Lung (tissue), 17 donors: ENCODE measurements at places on chromosomes 1 and 21. TPM values are rescaled to one million over a fixed set of nuclear protein-coding genes. Genes with fewer than 3 reads are reported as not detected.
A peak's percentile ranks its signal among the peaks of the same experiment; 100 is the strongest.

DNA sequence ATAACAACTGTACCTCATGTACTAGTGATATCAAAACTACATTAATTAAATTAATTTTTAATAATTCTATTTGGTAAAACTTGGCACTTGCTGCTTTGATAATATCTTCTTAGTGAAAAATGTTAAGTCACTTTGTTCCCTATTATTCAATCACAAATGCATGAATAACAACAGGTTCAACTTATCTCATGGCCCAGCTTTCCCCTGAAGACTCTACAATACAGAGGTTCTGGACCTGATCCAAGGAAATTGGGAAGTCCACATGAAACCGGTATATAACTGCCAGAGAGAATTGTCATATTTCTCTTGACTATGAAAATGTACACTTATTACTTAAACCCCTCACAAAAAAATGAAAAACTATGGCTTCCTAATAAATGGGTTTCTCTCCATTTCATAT is 33.9 kb upstream of the PTPRC start:
- no peaks in the 10 kb centered on the region for H3K27me3 ChIP-seq
- no peaks in the 10 kb centered on the region for H3K36me3 ChIP-seq
- H3K4me1 ChIP-seq: no peaks in the 10 kb centered on the region
- no peak overlapping the region for H3K4me3 ChIP-seq

GRCh38 chr1:87052400-87052799 is 138.0 kb downstream of the HS2ST1 start:
- DNase-seq: no peak
- no peaks in the 10 kb centered on the region for H3K36me3 ChIP-seq
- H3K27me3 ChIP-seq: no peaks in the 10 kb centered on the region
- no peaks in the 10 kb centered on the region for H3K4me1 ChIP-seq

DNA sequence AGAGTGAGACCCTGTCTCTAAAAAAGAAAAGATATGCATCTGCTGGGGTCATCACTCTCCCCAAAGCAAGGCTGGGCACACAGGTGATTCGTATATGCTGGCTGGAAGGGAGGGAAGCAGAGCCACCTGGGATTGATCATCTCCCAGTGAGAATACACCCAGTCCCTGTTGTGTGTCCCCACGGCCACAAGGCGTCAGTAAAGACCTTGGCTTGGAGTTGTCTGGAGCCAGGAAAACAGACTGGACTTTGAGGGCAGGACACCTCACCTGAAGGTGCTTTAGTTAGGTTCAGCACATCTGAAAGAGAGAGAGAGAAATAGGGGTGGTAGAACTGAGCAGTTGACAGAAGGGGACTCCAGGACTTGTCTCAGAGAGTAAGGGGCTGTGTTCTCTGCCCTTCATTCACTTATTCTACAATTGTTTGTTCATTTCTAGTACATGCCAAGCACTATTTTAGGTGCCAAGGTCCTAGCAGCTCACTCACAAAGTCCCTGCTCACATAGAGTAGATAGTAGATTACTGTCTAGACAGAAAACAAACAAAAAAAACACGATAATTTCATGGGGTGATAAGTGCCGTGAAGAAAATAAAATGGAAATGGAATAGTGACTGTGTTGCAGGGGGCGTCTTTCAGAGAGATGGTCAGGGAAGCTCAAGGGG is 13.5 kb downstream of the CITED4 start:
- no peak overlapping the region for H3K27ac ChIP-seq
- peak; percentile 65 for DNase-seq
- H3K4me3 ChIP-seq: no peak overlapping the region
- no peaks in the 10 kb centered on the region for H3K4me1 ChIP-seq
- H3K36me3 ChIP-seq: no peaks in the 10 kb centered on the region

GRCh38 chr1:40740039-40740996 is 43.3 kb upstream of the KCNQ4 start:
- no peak for DNase-seq
- peak overlapping the region; percentile 66 for H3K27ac ChIP-seq
- H3K36me3 ChIP-seq: peaks cover 21% of the 10 kb centered on the region
- no peaks in the 10 kb centered on the region for H3K4me1 ChIP-seq
- H3K27me3 ChIP-seq: no peaks in the 10 kb centered on the region
- H3K4me3 ChIP-seq: no peak overlapping the region

GRCh38 chr21:38284216-38284615 is 27.4 kb downstream of the KCNJ15 start:
- H3K4me1 ChIP-seq: peaks cover 5% of the 10 kb centered on the region
- H3K27me3 ChIP-seq: no peaks in the 10 kb centered on the region
- H3K27ac ChIP-seq: no peak overlapping the region
- DNase-seq: no peak
- no peak overlapping the region for H3K4me3 ChIP-seq

DNA sequence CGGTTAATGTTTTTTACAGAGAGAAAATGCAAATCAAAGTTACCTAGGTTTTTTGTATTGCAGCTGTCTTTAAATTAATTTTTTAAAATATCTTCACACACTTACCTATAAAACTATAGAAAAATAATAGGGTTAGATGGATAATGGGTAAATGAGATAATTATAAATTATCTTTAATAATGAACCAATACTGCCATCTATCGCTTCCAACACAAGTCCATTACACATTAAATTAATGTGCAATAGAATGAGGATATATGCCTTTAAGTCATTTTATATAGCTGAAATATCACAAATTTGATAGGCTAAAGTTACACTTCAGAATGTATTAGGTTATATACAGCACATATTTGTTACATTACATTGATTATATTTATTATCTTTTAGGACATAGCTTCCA is 2212.8 kb downstream of the MRPL39 start:
- H3K27ac ChIP-seq: no peak overlapping the region
- no peaks in the 10 kb centered on the region for H3K4me1 ChIP-seq
- H3K4me3 ChIP-seq: no peak overlapping the region
- no peaks in the 10 kb centered on the region for H3K36me3 ChIP-seq

DNA sequence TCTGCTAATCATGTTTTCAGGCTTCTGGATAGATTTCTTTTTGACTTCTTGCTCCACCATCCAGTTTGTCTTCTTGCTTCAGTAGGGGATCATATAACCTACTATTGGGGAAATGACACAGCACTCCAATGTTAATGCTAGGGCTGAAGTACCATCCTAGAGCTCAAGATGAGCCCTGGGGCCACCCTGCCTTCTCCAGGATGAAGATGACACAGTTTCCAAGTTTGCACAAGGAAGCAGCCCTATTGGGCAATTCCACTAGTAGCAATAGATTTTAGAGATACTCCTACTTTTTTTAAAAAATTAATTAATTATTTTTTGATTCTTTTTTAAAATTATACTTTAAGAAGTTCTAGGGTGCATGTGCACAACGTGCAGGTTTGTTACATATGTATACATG is 11.3 kb upstream of the KLF18 start:
- no peaks in the 10 kb centered on the region for H3K4me1 ChIP-seq
- H3K36me3 ChIP-seq: no peaks in the 10 kb centered on the region

DNA sequence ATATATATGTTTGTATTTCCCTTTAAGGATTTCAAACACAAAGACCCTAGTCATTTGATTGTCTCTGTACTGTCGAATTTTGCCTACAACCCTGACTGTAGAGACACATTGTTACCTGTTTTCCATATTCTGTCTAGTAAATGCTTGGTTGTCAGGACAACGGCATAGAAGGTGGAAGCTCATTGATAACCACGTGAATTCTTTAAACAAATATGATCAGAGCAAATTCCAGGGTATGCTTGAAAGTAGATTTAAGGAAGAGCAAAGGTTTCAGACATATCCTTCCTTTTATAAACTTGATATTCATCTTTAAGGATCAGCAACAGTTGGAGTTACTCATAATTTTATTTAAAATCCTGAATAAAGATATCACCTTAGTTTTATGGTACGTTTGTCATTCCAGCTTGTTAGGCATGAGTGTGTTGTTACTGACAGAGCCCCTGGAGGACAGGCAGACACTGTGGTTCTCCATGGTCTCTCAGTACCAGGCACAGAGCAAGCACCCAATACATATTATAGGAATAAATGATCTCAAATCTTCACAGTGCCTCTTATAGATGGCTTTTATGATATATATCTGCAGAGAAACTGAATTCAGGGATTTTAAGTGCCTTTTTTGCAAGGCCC is 203.2 kb downstream of the FGGY start:
- no peak for DNase-seq
- peaks cover 5% of the 10 kb centered on the region for H3K4me1 ChIP-seq
- no peaks in the 10 kb centered on the region for H3K36me3 ChIP-seq

GRCh38 chr1:215113776-215114153 is 31.2 kb downstream of the KCNK2 start:
- no peaks in the 10 kb centered on the region for H3K4me1 ChIP-seq
- H3K27me3 ChIP-seq: no peaks in the 10 kb centered on the region
- no peak overlapping the region for H3K27ac ChIP-seq

GRCh38 chr1:227946624-227947385 is 927 bp downstream of the WNT9A start:
- peak overlapping the region; percentile 68 for H3K27ac ChIP-seq
- no peaks in the 10 kb centered on the region for H3K36me3 ChIP-seq
- peaks cover 40% of the 10 kb centered on the region for H3K4me1 ChIP-seq
- H3K27me3 ChIP-seq: no peaks in the 10 kb centered on the region

GRCh38 chr1:192118881-192119405 is 39.3 kb upstream of the RGS18 start:
- H3K36me3 ChIP-seq: no peaks in the 10 kb centered on the region
- no peak overlapping the region for H3K27ac ChIP-seq
- H3K27me3 ChIP-seq: no peaks in the 10 kb centered on the region
- no peaks in the 10 kb centered on the region for H3K4me1 ChIP-seq
- DNase-seq: no peak

DNA sequence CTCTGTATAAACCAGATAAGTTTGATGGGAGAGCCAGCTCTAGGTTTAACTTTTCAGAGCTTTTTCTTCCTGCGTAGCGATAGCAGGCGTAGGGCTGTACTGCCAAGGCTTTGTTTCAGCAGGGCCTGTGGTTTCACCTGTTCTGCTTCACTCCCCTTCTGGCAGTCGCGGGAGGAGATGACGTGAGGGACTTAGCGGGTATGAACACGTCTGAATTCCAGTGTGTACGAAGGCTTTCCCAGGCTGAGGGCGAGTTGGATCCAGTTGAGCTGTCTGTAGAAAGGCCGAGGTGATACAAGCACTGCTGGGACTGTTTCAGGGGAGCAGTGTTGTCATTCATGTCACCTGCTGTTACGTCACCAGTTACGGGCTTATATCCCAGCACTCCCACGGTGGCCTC is 21.2 kb downstream of the PEX14 start:
- H3K36me3 ChIP-seq: no peaks in the 10 kb centered on the region
- H3K4me3 ChIP-seq: no peak overlapping the region
- no peak for DNase-seq
- no peaks in the 10 kb centered on the region for H3K4me1 ChIP-seq

The PLEKHN1 gene
- total RNA-seq: 5.1 TPM

The SUSD4 gene
- 17.0 TPM for total RNA-seq

The LDLRAD2 gene
- total RNA-seq: 0.20 TPM

The LCE2C gene
- total RNA-seq: not detected

The OR2AK2 gene
- total RNA-seq: not detected
